ENCODE measurements at places on chromosomes 2 and 18.

DNA sequence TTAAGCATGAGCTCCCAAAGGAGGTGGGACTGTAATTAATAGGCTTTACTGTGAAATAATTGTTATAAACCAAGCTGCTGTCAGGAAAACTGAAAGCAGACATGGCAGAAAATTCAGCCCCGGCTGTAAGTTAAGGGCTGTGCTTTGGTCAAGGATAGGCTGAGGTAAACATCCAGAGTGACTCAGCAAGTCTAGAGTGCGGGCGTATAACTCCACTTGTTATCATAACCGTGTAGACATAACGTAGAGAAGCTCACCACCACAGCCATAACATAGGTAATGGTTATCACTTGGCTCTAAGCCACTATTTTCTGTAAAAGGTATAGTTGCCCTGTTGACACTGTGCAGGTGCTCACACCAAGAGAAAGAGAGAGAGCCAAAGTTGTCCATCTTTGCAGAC, 316.8 kb downstream of the DCDC2C start:
- no peak for DNase-seq

GRCh38 chr2:147275943-147276342, 568.9 kb upstream of the ACVR2A start:
- DNase-seq: no peak

GRCh38 chr2:8554296-8554806, 127.5 kb upstream of the ID2 start:
- DNase-seq: no peak

DNA sequence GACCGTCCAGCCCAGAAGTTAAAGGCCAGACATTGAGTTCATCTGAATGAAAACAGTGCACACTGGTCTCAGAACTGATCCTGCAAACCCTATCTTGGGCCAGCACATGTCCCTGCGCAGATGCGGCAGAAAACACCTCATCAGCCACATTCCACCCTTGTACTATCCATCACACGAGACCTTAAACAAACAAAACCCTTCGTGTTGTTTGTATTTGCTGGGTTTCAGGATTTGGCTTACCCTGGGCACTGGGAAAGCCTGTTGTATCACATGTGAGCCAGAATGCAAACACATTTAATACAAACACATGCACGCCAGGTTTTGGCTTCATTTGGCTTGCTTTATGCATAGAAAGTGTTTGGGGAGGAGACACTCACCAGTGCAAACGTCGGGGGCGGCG, 12.5 kb downstream of the WIPF1 start:
- DNase-seq: no peak

DNA sequence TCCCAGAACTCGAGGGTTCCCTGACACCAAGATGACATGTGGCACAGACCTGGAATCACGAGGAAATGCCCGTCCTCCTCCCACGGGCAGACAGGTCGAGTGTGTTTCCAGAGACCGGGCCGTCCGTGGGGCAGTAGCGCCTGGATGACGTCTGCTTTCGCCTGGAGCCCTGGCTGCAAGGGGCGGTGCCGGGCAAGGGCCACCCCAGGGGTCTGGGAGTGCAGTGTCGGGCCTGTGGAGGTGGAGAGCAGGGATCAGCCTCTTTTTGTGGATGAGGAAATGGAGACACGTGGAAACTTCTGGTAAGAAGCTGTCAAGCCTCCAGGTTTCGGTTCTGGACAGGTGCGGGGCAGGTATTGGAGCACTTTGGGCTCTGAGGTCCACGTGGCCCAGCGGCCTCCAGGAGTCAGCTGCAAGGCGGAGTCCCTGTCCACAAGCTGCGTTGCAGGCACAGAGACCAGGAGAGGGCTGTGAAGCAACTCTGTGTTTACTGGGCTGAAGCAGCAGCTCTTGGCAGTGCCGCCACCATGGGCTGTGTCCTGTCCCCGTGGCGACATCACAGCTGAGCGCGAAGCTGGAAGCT, 25.6 kb downstream of the NFATC1 start:
- DNase-seq: no peak

GRCh38 chr2:42754021-42754775, 9.7 kb downstream of the OXER1 start:
- no peak for DNase-seq

- no peak for DNase-seq
Observed at GRCh38 chr2:52695731-52696130, 1071.9 kb upstream of the CHAC2 start.

GRCh38 chr2:208548700-208549099, 142.1 kb downstream of the PTH2R start:
- DNase-seq: no peak

- no peak for DNase-seq
Observed at GRCh38 chr18:57084331-57085271, 62.3 kb upstream of the BOD1L2 start.

DNA sequence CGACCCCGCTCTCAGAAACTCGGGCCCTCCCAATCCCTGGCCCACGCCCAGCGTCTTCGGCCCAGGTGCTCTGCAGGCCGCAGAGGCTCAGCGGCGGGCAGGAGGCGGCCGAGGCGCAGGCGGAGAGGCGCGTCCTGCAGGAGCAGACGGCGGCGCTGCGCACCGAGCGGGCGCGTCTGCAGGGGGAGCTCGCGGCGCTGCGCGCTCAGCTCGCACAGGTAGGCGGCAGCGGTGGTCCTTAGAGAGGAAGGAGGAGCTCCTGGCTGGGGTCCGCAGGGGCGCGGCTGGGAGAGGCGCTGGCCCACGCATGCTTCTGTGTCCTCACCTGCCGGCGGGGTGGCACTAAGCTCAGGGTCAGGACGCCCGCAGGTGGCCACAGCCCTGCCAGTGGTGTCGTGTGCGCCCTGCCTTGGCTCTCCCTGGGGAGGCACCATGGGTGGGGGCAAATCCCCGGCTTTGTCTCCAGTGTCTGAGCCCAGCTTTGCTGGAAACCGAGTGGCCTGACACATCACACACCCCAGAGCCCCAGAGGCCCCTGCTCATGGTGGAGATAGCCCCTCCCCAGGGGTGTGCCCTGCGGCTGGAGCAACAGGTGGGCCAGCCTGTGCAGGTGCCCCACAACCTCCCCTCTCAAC, 14.9 kb upstream of the SNED1 start:
- no peak for DNase-seq

DNA sequence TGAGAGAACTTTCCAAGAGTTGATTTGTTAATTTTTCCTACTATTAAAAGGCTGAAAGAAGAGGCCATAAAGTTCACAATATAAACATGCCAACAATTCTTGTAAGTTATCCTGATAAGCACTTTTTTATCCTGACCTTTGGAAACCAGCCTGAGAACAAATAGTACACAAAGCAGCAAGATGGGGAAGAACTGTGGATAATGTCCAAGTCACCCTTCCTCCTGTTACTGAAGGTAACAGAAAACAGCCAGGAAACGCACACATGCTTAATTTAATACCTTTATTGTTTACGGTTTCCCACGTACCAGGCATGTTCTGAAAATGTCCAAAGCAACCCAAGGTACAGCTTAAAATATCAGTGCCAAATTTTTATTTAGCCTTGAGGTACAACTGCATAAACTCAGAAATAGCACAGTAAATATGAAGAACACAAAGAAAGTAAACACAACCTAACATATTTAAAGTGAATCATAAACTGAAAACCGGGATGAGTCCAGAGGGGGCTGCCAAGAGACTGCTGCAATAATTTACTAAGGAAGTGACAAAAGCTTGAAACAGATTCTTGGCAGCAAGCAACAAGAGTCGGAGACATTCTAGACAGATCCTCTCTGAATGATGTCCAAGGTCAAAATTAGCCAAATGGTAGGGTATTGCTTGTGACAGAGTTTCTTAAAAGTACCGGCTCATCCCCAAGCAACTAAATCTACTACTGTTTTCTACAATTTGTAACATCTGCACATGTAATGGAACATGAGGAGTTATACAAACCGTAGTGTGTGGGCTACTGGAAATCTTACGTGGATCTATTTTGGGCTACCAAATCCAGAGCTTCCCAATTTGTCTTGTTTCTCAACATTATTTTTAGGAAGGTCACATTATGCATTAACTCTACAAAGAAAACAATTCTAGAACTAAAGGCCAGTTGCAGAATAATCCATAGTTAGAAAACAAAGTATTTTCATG, 93.2 kb downstream of the CABYR start:
- DNase-seq: no peak

GRCh38 chr2:58047961-58048360, 1.4 kb downstream of the VRK2 start:
- no peak for DNase-seq

DNA sequence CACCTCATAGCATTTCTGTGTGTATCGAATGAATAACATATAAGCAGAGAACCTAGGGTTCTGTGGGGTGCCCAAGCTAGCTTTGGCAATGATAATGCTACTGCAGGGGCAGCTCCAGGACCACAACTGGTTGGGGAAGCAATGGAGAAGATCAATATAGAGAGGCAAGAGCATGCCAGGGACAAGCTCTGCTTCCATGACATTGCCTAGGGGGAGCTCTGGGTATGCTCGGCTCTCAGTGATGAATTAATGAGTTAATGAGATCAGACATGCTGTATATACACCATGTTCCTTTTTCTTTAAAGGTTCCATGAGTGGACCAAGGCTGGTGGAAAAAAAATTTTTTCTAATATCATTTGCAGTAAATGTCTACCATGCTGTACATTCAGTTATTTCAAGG, 618.4 kb downstream of the BCL11A start:
- DNase-seq: no peak

GRCh38 chr2:215332872-215333595, 21.2 kb downstream of the ATIC start:
- DNase-seq: no peak

DNA sequence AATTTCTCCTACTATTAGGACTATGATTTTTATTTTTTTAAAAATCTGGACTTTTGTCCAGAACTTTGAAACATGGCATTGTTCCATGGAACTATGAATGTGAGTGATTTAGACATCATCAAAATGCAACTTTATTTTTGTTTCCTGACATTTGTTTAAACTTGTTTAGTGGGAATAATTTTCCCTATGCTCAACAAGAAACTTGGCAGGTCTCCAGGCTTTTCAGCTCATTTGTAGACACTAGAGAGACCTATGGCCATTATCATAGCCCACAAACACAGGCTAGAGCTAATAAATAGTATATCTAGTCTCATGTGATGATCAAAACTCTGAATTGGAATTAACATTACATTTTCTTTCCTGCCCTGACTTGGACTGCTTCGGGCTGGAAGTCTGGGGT, 145.1 kb upstream of the CELF4 start:
- DNase-seq: no peak

DNA sequence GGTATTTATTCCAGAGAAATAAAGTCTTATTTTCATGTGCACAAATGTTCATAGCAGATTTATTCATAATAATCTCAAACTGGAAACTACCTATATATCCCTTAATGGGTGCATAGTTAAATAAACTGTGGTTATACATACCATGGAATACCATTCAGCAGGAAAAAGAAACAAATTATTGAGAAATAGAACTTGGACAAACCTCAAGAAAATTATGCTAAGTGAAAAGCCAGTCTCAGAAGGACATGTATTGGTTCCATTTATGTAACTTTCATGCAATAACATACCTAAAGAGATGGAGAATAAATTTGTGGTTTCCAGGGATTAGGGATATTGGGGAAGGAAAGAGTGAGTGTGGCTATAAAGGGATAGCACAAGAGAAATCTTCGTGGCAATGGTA, 452.6 kb downstream of the SETBP1 start:
- DNase-seq: no peak

DNA sequence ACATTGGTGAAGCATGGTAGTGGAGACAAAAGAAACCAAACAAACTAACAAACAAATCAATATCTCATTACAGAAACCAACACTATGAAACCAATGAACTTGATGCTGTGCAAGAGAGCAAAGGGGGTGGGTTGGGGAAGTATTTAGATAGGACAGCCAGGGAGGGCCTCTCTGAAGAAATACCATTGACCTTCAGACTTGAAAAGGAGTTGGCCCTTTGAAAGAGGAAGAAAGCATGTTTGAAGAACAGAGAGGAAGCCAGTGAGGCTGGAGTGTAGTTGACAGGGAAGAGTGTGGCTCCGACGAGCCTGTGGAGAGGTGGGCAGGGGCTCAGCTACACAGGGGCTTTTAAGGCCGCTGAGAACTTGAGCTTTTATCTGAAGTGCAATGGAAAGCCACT, 151.0 kb upstream of the GATA6 start:
- no peak for DNase-seq

- no peak for DNase-seq
Observed at GRCh38 chr2:221488136-221488807, 83.8 kb downstream of the EPHA4 start.

GRCh38 chr2:240630771-240631547, 5.7 kb downstream of the GPR35 start:
- no peak for DNase-seq
